ENCODE measurements at places on chromosomes 12 and 14.

DNA sequence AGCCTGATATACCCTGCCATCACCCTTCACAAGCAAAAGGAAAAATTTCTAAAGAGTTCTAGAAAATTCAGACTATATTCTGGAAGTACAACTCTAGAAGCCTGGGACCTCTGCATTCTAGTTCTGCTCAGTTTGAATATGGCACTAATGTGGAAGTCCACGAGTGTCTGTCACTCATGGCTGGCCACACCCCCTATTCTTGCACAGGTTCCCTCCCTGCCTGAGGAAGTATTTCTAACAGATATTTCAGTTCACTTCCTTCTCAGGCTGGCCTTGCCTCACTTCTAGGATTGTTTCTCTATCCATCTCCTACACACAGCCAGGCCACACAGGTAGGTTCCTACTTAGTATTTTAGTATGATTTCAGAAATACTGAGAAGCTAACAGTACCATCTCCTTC lies 67.4 kb downstream of the PHLDA1 start:
- DNase-seq, result no peak

- no peak for DNase-seq
These were observed 14.4 kb downstream of the CD9 start for GRCh38 chr12:6214633-6215032.

DNA sequence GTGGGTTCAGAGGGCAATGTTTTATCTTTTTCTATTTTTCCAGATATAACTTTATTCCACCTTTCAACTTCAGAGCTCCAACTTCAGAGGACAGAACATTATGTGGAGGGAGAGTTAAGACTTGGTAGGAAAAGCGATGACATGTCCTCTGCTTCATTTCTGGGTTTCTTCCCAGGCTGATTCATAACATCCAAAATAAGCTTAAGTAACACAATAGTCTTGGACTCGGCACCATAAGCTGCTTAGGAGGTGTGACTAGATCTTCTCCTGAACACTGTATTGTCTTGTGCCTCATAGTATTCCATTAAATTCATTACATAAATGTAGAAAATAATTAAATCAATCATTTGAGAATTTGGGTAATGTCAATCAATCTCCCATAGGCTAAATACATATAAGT lies 95.5 kb upstream of the PDE3A start:
- no peak for DNase-seq

GRCh38 chr14:68636597-68636996 lies 156.3 kb downstream of the ZFP36L1 start:
- no peak for DNase-seq

- no peak for DNase-seq
These were observed 263.2 kb downstream of the TRHDE start for GRCh38 chr12:72535212-72535990.

GRCh38 chr12:18323159-18323558 lies 61.8 kb downstream of the PIK3C2G start:
- DNase-seq, result no peak

DNA sequence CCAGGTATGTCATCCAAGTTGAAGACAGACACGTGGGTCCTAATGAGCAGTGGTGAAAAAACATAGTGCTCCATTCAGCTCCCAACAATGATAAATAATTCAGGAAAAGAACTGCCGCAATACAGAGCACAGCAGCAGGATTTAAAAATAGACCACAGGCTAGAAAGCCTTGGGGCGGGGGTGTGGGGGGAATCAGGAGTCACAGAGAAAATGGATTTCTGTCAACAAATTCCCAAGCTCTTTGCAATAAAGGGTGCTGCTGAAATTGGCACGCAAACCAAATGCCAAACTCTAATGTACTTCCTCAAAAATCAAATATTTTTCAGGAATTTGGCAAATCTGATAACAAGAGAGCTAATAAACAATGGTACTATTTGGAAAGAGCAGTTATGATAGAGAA lies 58.6 kb downstream of the R3HDM2 start:
- DNase-seq, result no peak

DNA sequence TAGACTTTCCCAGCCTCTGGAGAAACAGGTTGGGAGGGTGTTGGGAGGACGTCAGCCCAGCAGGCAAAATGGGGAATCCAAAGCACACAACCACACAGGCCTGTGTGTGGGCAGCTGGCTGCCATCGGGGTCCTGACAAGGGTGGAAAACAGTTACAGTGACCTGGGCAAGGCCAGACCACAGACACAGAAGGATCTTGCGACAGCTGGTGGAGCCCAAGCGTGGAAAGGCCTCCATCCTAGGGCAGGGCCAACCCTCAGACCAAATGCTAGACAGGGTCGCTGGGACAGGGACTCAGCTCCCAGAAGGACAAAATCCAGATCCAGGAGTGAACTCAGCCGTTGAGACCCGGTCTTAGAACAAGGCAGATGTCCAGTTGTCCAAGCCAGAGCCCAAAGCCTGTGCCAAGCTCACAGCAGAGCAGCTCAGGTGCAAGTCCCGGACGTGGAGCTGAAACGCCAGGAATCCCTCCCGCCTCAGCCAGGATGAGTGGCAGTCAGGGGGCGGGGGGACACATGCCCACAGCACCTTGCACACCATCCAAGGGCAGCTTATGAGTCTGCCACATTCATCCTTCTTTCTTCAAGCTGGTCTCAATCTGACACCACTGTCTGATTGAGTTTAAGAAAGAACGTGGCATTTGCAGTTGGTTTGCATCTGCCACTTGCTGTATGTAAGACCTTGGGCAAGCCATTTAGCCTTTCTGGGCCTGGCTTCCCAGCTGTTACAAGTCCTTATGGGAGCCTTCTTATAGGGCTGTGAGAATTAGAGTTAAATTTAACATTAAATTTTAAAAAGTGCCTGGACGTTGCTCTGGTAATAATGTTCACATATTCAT lies 37.6 kb downstream of the DEGS2 start:
- no peak for DNase-seq

DNA sequence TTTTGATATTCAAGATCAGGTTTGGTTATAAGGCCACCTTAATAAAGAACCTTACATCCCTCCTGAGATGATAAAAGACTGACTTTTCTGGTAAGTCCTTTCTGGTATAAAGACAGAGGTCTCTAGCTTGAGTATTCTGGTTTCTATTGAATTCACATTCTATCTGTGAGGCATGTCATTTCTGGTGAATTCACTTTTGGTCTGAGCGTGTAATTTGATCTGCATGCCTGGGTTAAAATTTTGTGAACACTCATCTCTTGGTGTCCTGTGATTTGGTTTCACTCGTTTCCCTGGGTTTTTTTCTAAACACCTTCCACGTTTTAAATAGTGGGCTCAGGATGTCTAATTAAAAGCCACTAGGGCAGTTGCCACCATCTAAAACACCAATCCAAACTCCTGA lies 12.2 kb downstream of the EIF5 start:
- DNase-seq, result no peak

DNA sequence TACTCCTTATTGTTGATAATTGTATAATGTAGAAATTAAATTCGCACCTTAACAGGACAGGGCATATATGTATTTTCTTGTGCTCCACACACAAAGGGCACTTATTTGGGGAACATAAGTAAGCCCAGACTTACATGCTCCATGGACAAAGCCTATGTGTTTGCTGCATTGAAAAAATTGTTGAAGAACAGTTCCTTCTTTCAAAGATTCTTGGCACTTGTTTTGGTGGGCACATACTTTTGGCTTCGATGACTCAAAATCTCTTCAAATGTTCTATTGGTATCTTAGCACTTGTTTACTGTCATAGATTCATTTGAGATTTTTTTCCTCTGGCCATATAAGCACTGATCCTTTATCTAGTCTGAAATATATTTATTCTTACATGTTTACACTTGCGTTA lies 1.4 kb upstream of the MAP4K5 start:
- DNase-seq, result no peak

DNA sequence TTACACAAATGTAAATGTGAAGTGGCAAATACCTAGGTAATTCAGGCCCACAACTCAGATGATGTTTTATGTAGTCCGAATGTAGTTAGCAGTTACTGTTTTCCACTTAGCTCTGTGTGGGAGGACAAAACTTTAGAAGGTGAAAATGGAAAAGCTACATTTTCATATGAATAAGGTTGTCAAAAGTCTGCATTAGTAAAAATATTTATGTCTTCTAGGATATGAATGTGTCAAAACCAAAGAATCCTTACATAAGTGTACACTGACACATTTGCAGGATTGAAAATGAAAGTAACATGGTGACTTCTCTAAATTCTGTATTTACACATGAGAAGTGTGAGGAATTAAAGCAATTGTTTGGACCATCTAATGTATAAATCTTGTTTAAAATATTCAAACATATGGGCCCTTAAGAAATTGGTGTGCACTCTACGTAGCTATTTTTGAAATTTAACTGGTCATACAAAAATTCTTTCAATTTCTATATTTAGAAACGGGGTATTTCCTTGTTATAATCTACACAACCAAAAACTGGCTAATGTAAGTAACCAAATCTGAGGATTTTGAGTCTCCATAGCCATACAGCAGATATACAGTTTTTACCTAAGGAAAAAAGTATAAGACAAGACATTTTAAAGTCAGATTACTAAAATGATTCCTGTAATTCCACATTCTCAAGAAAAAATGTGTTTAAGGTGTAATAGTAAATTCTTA lies 5.4 kb downstream of the CDKN1B start:
- no peak for DNase-seq

- no peak for DNase-seq
These were observed 89.6 kb downstream of the SCARB1 start for GRCh38 chr12:124774054-124774461.
